NCI-H345 (cell line): ENCODE measurements at places on chromosomes 5 and 9.
A peak's percentile ranks its signal among the peaks of the same experiment; 100 is the strongest.

- no peak for DNase-seq
Measured at GRCh38 chr9:136868644-136869043, 2.5 kb upstream of the EDF1 start.

DNA sequence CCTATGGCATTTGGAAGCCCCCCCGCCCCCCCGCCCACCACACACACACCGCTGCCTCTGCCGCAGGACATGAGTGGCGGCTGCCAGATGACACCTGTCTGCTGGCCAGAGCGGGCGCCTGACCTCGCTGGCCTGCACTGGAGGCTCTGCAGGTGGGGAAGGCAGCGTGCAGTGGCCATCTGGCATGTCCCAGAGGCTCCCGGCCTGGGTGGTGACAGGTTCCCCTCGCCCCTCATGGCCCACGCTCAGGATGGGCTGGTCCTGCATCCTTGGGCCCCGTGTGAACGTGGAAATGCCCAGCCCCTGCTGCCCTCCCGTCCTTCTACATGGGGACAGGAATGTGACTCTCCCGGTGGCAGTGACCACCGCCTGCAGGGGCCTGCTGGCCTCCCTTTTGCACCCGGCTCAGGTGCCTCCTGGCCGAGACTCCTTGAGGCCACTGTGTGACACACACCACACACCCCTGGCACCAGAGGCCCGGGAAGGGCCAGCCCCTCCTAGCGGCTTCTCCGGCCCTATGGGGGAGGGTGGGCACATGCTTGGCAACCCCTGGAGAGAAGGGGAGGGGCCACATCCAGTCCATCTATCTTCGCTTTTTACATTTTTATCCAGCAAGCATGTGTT lies 30.3 kb downstream of the IRX4 start:
- no peak for DNase-seq

DNA sequence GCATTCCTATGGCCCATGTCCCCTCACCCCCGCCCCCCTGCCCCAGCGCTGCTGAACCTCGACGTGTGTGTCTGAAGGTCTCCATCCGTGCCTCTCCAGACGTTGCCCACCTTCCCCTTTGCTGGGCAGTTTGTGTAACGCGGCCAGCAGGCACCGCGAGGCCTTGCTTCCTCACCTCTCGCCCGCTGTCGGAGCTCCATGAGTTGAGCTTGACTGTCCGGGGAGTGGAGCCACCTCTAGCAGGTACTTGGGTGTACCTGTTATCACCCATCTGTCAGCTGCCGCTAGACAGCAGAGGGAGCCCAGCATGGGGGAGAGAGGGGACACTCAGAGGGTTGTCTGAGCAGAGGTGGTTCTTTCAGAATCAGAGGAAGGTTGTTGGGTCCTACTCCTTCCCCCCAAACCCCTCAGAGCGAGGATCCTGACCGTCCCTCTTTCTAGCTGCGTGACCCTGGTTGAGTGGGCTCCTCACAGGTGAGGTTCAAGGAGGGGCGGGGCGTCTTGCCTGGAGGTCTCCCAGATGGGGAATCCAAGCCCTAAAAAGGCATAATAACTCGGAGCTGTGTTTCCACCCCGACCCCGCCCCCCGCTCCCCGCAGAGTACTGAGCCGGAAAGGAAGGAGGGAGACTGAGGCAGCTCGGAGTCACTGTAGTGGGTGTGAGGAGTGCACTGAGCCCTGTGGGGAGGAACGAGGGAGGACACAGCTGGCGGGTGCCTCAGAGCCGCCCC lies 184.7 kb downstream of the C9orf50 start:
- DNase-seq: no peak

DNA sequence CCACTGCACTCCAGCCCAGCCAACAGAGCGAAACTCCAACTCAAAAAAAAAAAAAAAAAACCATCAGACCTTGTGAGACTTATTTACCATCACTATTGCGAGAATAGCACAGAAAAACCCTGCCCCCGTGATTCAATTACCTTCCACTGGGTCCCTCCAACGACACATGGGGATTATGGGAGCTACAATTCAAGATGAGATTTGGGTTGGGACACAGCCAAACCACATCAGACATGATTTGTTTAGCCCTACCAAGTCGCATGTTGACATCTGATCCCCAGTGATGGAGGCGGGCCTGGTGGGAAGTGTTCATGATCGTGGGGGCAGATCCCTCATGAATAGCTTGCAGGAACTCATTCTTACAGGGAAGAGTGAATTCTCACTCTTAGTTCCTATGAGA lies 26.6 kb downstream of the MYO10 start:
- peak; percentile 20 for DNase-seq

GRCh38 chr5:173743641-173744343 lies 127.3 kb upstream of the BOD1 start:
- DNase-seq: no peak

DNA sequence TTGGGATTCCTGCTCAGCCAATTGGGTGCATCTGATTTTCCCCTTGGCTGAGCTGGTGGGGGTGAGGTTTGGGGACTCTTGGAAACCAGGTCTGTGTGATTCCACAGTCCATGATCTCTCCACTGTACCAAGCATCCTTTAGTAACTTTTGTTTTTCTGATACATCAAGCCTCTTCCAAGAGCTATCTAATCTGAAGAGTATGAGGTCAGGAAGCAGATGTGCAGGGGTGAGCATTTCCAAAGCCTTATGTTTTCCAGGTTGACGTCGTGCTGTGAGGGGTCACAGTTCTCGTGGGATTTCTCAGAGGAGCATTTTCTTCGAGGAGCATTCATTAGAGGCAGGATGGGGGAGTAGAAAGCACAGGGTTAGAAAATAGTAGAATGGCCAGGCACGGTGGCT lies 95.3 kb downstream of the KLF4 start:
- no peak for DNase-seq

DNA sequence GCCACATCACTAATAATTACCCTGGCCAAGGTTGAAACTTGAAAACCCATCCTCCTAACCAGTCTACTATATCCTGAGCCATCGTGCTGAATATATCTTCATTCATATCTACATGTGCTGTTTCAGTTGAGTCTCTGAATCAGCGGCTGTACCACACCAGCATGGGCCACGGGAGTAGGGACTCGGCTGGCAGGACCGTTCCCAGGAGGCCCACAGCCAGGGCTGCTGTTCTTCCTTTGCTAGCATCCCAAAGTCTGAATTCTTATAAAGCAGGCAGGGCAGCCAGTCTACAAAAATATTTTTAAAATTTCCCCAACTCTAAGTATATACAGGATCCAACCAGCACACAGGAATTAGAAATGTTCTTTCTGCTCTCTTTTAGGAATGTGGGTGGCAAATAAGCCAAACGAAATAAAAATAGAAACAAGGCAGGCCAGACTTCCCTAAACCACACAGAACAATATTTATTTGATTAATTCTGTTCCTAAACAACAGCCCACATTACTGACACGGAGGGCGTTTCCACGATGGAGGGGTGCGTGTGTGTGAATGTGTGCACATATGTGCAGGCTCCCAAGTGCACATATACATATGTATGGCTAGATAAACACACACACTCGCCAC lies 42.8 kb upstream of the EQTN start:
- no peak for DNase-seq

GRCh38 chr5:73390972-73391371 lies 57.6 kb downstream of the FOXD1 start:
- no peak for DNase-seq

DNA sequence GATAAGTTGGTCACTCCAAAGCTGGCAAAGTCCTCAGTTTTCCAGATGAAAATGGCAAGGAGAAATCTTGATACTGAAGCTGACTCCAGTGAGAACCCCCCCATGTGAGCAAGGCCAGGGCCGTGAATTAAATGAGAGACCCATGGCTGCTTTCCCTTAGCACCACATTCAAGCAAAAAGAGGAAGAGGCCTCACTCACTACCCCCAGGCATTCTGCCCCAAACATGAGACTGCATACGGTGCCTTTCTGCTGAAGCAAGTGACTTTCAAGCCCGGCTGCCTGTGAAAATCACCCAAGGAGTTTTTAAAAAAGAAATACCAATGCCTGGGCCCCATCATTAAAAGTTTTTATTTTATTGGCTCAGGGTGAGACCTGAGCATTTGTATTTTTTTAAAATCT lies 66.9 kb downstream of the TMEM252 start:
- DNase-seq: no peak

DNA sequence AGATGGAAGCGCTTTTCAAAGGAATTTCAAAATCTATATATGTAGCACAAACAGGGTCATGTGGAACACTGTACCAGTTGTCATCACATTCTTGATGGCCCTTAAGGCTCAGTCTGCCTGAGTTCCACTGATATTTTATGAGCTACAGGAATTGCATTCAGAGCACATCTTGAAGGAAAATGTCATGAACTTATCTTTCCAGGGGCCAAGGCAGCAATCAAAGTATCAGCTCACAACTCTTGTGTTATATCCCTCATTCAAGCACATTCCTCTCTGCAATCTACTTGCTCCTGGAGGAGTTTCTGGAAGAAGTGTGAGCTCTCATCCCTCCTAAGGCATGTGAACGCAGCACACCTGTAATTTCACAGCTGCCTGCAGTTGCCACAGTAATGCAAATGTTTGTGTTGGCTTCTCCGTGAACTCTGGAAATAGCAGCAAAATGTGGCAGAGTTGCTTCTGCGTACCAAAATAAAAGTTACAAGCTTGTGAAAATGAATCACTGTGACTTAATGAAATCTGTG lies 89.7 kb upstream of the EQTN start:
- DNase-seq: no peak

DNA sequence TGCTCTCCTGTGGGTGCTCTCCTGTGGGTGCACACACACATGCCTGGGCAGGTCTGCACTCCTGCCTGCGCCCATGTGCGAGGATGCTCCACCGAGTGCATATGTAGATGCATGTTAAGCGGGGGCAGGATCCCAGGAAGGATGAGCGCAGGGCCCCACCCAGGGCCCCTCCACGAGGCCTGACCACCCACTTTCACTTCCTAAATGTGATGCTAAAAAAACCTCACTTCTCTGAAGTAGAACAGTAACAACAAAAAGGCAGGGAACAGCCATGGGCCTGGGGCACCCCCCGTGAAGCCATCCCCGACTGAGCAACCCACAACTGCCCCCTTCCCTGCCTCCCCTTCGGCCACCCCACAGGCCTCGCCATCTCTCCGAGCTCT lies 48.2 kb upstream of the SARDH start:
- no peak for DNase-seq

DNA sequence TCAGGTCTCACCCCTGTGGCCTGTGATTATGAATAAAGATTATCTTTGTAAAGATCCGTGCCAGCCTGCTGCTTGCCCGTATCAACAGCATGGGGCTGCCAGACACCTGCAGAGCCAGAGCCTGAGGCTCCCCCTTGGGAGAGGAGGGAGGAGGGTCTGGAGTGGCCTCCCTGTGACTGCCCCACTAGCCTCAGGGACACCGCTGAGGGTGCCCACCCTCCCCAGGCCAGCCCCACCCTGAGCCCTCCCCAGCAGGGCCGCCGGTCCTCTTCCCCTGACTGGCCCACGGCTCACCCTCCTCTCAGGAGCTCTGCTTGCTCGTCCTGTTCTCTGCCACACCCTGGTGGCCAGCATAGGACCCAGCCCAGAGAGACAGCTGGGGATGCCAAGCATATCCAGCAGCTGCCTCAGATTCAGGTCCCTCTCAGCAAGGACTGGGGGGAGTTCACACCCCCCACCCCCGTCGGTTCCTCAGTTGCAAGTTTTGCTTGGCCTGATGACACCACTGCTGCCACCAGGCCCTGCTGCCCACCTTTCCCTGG lies 1.9 kb downstream of the SSNA1 start:
- no peak for DNase-seq

GRCh38 chr9:120983259-120983837 lies 56.8 kb upstream of the TRAF1 start:
- DNase-seq: no peak

GRCh38 chr5:113039934-113040285 lies 63.3 kb downstream of the DCP2 start:
- no peak for DNase-seq

DNA sequence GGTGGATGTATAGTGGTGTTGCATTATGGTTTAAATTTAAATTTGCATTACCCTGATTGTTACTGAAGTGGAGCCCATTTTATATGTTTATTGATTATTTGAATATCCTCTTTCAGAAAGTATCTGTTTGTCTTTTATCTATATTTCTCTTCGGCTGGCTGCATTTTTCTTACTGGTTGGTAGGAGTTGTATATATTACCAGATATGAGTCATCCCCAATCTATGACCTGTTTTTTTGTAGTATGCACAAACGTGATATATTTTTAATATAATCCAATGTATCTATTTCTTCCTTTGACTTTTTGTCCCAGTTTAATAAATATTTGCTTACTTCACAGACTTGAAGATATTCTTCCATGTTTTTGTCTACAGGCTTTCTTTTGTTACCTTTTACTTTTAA lies 29.3 kb upstream of the CAMK4 start:
- no peak for DNase-seq

DNA sequence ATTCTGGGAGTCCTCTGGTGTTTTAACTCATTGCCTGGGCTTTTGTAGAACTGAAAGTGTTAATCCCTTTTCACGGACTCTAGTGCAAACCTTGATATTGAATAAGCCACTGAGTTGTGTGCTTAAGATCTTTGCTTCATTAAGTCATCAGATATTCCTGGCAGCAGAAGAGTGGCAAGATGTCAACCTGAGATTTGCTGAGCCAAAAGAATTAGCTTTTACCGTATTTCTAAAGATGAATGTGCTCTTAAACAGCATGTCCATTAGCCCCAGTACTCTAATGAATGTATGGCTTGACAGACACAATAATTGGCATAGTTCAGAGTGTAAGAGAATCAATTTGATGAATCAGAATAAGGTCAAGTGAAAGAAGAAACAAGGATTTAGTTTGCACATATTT lies 87.2 kb upstream of the CDH6 start:
- no peak for DNase-seq

DNA sequence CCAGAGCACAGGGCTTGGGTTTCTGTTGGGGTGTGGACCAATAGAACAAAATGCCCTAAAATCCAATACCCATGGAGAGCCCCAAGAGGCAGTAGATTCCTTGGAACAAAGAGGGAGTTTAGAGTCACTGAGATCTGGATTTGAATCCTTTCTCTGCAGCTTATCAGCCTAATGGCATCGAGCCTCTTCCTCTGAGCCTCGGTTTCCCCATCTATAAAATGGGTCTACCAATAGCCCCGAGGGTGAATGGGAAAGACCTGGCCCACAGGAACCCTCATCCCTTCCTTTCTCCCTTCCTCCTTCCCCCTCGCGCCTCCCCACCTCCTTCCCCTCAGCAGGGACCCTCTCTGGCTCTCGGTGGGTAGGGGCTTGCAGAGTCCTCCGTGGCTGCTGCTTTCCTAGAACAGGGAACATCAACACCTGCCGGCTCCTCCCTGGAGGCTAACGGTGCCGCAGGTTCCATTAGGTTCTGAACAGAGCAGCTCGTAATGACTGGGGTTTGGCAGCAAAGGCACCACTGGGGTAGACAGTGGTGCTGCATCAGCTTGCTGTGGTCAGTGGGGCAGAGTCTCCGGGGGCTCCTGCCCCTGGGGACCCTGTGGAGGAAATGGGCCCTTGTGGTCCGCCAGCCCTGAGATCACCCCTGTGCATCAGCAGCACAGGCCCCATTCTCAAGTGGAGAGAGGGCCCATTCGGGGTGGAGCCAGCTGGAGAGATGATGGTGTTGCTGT lies 40.3 kb downstream of the NEK6 start:
- DNase-seq: no peak
